Activated CD8-positive, alpha-beta T cell treated with anti-CD3 and anti-CD28 coated beads, Interleukin-2, amount 10 ng/mL, durations not matched to agents 7 days and 5 days (primary cell): ENCODE measurements at places on chromosomes 12 and 14. TPM values are rescaled to one million over a fixed set of nuclear protein-coding genes. Genes with fewer than 3 reads are reported as not detected.

SLC8A3 gene
- not detected for total RNA-seq

DNA sequence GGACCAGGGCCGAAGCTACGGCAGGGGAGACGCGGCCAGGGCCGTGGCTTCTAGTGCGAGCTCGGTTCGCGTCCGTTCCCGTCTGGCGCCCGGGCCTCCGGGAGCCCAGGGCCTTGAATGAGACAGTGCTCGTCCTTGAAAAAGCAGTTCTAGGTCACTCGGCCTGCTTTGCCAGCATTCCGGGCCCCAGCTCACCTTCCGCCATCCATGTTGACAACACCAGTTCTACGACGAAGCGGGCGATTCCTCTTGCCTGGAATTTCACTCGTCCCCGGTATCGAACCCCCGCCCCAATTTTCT, 4.5 kb downstream of the OR10AD1 start:
- peaks cover 36% of the 10 kb centered on the region for H3K36me3 ChIP-seq
- peak overlapping the region; percentile 97 for H3K27ac ChIP-seq
- peak; percentile 45 for DNase-seq
- peaks cover 42% of the 10 kb centered on the region for H3K4me1 ChIP-seq
- H3K27me3 ChIP-seq = peaks cover 15% of the 10 kb centered on the region

GRCh38 chr14:89226801-89227495, 190.1 kb downstream of the FOXN3 start:
- H3K4me1 ChIP-seq = peaks cover 8% of the 10 kb centered on the region
- DNase-seq = no peak
- no peak overlapping the region for H3K4me3 ChIP-seq
- no peak overlapping the region for H3K27ac ChIP-seq
- H3K36me3 ChIP-seq = peaks cover 5% of the 10 kb centered on the region

GRCh38 chr12:114402084-114402717, 3.7 kb downstream of the TBX5 start:
- no peak overlapping the region for H3K27ac ChIP-seq
- no peak overlapping the region for H3K4me3 ChIP-seq
- no peak for DNase-seq
- peaks cover 9% of the 10 kb centered on the region for H3K36me3 ChIP-seq

GRCh38 chr12:18402872-18403611, 141.7 kb downstream of the PIK3C2G start:
- H3K27me3 ChIP-seq = no peaks in the 10 kb centered on the region
- H3K4me1 ChIP-seq = no peaks in the 10 kb centered on the region

DNA sequence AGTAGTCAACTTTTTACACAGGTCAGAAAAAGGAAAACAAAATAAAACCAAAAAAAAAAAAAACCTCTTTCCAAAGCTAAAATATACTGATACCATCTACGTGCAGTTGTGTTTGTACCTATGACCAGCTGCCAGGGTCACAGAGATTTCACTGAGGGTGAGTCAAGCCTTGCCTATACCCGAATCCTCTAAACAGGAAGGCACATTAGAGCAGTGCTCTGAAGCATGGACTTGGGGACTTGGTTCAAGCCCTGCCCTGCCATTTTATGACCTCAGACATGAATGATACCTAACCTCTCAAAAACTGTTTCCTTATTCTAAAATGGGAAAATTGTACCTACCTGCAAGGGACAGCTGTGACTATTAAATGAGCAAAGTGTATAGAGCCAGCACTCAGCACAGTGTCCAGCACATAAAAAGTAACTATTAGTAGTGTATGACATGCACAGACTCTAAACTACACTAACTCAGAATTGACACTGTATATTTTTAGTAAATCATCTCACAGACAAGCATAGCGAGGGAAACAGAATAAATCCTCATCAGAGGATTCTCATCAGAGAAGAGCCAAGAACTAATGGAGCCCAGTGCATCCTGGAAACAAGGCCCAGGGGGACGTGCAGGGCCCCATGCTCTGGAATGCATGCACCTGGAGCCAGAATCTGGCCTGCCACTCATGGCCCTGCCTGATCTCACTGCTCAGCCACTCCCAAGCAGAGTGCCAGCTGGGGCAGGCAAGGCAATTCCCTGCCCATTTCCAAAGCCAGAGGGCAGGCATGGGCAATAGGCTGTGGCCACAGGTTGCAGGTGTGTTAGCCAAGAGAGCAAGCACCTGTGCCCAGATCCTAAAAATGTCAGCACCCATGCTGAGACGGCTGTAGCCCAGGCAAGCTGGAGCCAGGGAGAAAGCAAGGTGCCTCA, 57.0 kb downstream of the NT5DC3 start:
- H3K27me3 ChIP-seq = no peaks in the 10 kb centered on the region
- no peak for DNase-seq
- no peaks in the 10 kb centered on the region for H3K4me1 ChIP-seq
- H3K36me3 ChIP-seq = peaks cover 10% of the 10 kb centered on the region
- H3K4me3 ChIP-seq = no peak overlapping the region

KRT72 gene
- total RNA-seq = 0.44 TPM
